ENCODE measurements at places on chromosomes 1 and 21.
A peak's percentile ranks its signal among the peaks of the same experiment; 100 is the strongest.

DNA sequence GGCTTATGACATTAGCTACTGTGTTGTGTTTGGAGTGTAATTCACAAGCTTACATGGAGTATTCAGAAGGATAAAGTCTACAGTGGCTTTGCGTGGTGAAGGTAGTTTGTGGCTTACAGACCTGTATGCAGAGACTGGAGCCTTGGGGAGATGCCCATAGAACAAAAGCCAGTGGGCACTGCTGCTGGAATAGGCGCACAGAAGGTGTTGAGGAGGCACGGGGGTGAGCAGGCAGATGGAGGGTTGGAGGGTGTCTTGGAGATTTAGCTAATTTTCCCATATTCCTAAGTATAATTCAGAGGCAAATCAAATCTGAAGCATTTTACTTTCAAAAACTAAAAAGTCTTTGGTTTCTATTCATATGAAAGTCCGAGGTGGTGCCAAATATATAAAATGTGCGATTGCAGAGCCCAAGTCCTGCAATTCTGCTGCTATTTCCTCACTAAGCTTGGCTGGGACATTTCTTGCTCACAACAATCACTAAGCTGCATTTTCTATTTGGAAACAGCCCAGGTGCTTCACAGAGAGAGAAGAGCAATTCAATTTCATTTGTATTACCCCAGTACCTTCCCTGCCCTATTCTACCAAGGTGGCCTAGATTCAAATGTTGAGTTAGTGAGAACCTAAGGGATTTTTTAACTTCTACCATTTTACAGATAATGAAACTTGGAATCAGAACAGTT is 48.5 kb downstream of the FH start:
- DNase-seq, result no peak

DNA sequence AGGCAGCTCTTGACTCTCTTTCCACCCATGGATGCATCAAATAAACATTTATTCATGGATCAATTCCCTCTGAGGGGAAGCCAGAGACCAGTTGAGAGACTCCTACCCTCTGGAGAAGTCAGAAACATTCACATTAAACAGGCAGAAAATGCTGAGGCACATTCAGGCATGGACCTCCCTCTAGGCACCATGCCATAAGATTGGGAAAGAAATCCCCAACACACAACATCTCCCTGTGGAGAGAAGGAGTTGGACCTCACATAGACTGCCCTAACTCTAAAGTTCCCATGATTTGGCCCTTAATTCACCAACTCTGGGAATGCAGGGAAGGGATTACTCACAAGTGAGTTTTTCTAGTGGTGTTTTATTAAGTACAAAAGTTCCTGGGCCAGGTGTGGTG is 415.3 kb upstream of the C1orf87 start:
- DNase-seq, result no peak

- DNase-seq, result peak; percentile 69
These were observed 57.1 kb upstream of the SAMSN1 start for GRCh38 chr21:14603202-14603601.

DNA sequence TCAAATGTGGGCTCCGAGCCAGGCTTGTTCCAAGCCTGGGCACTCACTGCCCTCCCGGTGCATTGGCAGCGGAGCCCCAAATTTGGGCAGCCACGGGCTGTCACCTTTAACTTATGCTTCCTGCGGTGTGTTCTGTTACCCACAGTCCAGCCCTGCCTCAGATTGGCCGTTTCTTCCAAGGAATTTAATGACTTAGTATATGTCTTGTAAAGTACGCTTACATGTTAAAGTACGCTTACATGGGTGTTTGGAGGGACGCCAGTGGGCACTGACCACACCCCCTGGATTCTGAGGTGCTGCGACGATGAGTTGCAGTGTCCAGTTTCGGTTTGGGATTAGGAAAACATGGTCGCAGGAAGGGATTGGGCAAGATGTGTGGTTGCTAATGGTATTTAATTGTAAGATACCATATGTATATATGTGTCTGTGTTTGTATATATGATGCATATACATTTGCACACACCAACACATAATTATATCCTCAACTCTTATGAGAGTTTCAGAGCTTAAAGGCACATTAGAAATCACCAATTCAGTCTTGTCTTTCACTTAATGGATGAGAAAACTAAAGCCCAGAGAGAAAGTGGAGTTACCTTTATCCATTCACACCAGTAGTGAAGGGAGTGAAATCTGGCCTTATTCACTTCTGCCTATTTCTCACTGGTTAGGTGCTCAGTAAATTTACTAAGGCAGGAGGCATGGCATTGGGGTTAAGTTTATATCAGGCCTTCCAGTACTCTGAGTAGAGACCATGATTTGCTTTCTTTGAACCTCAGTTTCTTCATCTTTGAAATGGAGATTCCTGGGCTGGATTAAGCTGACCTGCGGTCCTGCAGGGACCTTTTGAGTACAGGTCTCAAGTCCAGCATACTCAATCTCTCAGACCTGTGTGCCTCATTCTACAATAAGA is 1.0 kb downstream of the SMYD2 start:
- no peak for DNase-seq

DNA sequence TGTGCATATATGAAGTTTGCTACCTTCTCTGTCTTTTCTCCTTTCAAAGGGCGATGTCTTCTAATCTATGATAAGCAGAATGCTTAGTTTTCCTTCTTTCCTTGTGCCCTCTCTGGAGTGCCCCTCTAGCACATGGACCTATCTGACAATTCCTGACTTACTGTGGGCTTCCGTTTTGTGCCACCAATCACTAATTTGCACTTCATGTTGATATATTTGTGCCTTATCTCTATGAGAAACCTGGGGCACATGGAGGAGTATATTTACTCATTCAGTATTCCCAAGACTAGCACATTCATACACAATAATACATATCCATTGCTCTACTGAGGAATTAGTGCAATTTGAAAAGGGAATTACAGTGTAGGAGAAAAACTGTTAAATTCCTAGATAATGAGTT is 197.7 kb downstream of the CTH start:
- no peak for DNase-seq

GRCh38 chr1:115364780-115365155 is 26.7 kb upstream of the NGF start:
- DNase-seq, result no peak

- DNase-seq, result no peak
These were observed 1.7 kb downstream of the CFAP410 start for GRCh38 chr21:44337449-44337848.

- no peak for DNase-seq
These were observed 1.2 kb downstream of the GPR153 start for GRCh38 chr1:6259491-6260362.

GRCh38 chr1:41765152-41765551 is 153.6 kb downstream of the HIVEP3 start:
- DNase-seq, result no peak

- no peak for DNase-seq
These were observed 63.9 kb upstream of the GRHL3 start for GRCh38 chr1:24255226-24255625.

- DNase-seq, result no peak
These were observed 7.7 kb upstream of the HPCA start for GRCh38 chr1:32878637-32879041.

DNA sequence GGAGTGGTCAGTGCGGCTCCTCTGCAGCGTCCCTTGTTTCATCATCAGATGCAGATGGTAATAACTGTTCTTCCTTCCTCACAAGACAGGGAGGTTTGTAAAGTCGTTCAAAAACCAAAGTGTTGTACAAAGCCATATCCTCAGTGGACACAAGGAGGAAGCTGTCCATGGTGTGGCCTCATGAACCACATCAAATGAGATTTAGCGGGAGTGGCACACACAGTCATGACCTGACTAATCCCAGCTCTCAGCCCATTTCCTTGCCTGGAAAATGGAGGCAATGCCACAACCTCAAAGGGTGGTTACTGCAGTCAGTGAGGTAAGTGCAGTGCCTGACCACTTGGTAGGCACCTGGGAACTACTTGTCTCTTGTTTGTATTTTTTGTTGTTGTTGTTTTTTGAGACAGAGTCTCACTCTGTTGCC is 13.4 kb downstream of the ENTREP3 start:
- no peak for DNase-seq

- no peak for DNase-seq
These were observed 110.2 kb downstream of the FCRL5 start for GRCh38 chr1:157442065-157442464.

GRCh38 chr1:75174031-75174760 is 40.0 kb downstream of the LHX8 start:
- no peak for DNase-seq

DNA sequence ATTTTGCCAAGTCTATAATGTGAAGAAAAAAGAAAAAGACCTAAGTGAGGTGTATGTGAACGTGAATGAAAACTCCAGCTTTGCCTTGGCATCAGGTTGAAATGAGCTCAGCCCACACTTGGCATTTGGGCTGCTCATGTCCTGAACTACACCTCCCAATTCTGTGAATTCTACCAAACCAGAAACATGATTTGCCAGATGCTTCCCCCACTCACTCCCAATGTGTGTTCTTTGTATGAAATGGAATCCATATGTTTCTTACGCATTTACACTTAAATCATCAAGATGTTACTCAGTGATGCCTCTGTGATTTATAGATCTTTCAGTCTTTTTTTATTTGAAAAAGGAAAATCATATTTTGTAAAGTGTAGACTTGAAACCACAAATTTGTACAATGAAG is 32.8 kb upstream of the RUNX1 start:
- DNase-seq, result no peak

- no peak for DNase-seq
These were observed 8.9 kb downstream of the ACTRT2 start for GRCh38 chr1:3029991-3030662.

DNA sequence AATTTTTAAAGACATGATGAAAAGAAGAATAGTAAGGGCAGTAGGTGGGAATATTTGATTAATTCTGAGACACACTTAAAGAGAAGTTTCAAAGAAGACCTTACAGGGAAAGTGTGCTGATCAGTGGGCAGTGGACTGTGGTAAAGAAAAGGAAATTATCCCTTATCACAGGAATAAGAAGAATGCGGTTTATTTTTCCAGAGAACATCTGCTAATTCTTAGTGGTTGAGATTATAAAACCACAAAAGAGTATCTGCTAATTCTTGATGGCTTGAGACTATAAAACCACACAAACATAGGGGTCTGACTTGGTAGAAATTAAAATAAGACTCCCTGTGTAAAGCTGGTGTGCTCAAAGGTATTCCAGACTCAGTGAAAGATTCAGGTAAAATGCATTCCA is 60.0 kb upstream of the KCTD3 start:
- DNase-seq, result no peak

DNA sequence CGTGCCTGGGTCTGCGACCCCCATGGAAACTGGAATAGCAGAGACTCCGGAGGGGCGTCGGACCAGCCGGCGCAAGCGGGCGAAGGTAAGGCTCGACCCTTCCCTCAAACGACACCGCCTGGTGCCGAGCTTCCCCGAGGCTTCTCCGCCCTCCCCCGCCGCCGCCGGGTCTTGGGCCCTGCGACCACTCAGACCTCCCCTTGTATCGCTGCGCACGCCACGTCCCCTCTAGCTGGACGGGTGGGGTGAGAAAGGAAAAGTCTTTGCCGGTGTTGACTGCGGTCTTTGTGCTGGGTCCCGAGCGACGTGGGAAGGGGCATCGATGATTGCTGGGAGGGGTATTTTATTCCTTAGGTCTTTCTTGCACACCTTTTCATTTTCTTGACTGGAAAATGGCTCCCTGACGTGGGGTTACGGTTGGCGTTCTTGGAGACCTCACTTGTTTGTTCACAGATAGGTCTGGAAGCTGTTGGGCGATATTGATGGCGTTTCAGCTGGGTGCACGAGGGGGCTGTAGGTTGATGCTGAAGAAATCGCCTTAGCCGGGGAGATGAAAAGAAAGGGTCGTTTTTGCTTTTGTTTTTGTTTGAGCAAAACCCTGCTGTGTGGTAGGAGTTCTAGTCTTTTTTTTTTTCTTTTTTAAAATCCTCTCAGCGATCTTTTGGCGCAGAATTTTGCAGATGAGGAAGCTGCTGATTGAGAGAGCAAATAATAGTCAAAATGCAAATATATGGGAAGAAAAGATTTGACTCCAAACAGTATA is 776 bp downstream of the KDM1A start:
- DNase-seq, result no peak

DNA sequence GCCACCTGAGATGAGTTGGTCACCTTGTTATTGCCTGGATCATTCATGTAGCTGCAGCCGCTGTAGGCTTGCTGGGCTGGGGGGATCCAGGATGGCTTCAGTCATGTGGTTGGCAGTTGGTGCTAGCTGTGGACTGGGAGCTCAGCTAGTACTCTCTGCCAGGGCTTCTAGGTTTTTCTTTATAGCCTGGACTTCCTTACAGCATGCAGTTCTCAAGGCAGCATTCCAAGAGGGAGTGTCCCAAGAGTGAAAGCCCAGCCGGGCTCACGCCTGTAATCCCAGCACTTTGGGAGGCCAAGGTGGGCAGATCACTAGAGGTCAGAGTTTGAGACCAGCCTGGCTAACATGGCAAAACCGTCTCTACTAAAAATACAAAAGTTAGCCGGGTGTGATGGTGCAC is 23.7 kb upstream of the ACTL8 start:
- no peak for DNase-seq

DNA sequence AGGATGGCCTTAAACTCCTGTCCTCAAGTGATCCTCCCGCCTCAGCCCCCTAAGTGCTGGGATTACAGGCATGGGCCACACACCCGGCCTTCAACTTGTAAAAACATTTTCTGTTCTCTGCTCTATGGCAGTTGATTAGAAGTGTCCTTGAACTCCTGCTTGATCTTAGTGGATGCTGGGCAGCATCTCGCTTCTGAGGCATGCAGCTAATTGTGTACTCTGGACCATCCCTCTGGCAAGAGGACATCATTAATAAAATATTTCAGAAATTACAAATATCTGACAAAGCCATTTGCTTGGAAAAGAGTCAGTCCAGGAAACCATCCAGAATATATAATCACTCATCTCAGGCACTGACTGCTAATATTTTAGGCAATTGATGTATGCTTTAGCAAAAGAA is 8.1 kb downstream of the NGF start:
- no peak for DNase-seq

- no peak for DNase-seq
These were observed 205.8 kb downstream of the ZNF326 start for GRCh38 chr1:90200646-90201205.

All from HS-5 (cell line).